ENCODE measurements at places on chromosomes 2 and 18.

DNA sequence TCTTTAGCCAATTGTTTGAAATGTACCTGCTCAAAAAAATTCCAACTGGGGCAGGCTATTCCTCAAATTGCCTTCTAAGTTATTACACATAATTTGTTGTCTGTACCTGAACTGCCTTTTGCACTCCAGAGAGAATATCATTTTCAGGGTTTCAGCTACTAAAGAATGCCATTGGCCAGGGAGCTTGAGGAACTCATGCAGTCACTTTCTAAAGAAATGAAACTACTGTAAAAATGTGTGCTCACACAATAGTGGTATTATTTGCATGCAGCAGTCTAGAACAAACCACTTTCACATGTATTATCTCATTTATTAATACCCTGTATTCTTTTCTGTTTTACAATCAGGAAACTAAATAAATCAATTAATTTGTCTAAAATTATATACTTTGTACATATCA, 152.2 kb downstream of the PID1 start:
- DNase-seq: no peak

GRCh38 chr18:69874058-69874457, 73.6 kb downstream of the CD226 start:
- no peak for DNase-seq

DNA sequence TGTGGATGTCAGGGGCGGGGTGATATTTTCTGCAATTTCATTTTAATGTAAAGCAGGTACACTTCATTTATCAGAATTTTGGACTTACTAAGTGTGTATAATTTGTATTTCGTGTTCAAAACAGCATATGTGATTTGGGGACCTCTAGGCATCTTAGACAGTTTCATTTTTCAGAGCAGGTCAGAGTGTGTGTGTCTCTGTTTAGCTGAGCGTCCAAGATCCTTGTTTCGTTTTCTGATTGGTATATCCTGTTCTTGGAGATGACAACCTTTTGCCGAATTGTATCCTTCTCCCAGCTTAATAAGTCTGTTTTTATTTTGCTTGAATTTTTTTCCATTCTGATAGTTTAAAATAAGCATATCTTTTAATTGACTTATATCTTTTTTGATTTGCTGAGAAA, 128.3 kb downstream of the KCNJ3 start:
- no peak for DNase-seq

GRCh38 chr18:44709307-44710126, 28.8 kb downstream of the SETBP1 start:
- no peak for DNase-seq

DNA sequence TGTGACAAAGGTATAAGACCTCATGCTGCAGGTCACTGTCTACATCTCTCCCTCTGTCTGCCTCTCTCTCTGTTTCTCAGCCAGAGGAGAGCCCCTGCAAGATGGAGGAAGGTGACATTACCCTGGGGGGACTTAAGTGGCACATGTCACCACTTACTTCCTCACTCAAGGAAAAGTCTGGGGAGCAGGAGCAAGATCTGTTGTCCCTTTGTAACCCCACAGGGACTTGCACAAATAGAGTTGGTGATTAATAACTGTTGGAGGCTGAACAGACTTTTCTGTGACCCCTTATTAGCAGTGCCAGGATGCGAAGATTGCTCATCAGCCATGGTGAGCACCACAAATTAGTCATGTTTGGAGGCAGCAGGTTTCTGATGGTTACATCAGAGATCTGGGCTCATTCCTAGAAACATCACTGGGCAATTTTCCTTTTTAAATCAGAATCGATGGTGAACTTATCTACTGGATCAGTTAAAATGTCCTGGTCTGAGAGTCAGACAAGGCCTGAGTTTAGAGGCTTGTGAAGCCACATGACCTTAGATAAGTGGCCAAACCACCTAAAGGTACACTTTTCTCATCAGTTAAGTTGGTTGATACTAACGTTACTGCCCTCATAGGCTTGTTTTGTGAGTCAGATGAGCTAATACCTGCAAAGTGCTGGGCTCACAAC, 81.2 kb upstream of the LTBP1 start:
- no peak for DNase-seq

- DNase-seq: no peak
Observed at GRCh38 chr18:37872562-37872961, 307.0 kb upstream of the CELF4 start.

DNA sequence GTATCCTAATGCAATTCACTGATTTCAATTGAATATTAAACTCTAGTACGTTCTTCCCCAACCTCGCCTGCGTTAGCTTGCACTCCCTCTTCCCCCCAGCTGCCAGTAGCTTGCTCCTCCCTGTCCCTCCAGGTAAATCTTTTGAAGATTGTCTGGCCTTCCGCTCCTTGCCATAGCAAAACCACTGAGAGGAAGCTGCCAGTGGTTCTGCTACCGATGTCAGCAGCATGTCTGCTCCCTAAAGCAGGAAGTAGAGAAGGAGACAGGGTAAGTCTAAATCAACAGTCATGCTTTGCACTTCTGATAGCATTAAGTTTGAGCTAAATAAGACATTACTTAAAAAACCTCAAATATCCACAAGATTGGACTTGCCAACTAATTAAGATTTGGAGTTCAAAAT, 89.1 kb downstream of the SCN2A start:
- DNase-seq: no peak

- no peak for DNase-seq
Observed at GRCh38 chr18:70645971-70646370, 357.1 kb downstream of the SOCS6 start.

- no peak for DNase-seq
Observed at GRCh38 chr18:27214831-27215230, 29.7 kb upstream of the CHST9 start.

DNA sequence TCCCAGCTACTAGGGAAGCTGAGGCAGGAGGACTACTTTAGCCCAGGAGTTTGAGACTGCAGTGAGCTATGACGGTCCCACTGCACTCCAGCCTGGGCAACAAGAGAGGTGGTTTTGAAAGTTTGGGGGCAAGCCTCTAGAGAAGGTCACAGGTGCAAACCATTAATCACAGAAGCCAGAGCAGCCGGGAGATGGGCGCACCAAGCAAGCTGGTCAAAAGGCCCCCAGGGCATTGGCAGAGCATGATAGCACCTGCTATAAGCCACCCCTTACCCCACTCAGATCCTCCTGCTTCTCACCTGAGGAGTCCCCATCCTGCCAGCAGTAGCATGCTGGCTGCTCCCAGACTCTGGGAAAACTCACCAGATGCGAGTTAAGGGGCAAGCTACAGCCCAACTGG, 116.1 kb upstream of the RAB12 start:
- no peak for DNase-seq

DNA sequence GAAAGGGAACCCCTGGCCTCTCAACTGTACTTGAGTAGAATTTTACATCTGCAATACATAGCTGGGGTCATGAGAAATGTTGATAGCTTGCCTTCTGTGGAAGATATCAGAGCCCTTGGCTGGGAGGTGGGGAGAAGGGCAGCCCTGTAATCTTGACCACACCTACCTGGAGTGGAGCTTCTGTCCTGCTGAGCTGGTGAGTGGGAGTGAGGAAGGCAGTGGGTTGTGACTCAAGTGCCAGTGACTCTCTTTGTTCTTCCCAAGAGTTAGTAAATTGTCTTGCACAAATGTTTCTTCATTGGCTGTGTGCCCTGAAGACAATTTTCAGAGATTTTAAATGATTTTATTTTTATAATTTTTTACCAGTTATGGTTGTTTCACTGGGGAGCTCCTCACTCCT, 277.3 kb downstream of the MBD5 start:
- no peak for DNase-seq

DNA sequence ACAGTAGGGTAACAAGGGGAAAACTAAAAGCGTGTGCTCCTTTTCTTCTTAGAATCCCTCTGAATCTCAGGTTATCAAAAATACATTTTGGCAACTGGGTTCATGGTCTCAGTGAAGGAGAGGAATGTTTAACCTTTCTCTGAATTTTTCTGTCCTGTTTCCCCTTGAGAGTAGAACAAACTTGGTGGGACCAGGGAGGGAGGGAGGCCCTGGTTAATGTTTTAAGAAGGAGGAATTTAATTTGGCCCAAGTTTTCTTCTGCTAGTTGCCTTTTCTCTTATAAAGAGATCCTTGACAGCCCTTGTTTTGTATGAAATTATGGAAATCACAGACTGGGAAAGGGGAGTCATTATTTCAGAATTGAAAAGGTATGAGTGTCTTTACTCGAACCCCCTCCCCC, 12.2 kb upstream of the POU3F3 start:
- no peak for DNase-seq

DNA sequence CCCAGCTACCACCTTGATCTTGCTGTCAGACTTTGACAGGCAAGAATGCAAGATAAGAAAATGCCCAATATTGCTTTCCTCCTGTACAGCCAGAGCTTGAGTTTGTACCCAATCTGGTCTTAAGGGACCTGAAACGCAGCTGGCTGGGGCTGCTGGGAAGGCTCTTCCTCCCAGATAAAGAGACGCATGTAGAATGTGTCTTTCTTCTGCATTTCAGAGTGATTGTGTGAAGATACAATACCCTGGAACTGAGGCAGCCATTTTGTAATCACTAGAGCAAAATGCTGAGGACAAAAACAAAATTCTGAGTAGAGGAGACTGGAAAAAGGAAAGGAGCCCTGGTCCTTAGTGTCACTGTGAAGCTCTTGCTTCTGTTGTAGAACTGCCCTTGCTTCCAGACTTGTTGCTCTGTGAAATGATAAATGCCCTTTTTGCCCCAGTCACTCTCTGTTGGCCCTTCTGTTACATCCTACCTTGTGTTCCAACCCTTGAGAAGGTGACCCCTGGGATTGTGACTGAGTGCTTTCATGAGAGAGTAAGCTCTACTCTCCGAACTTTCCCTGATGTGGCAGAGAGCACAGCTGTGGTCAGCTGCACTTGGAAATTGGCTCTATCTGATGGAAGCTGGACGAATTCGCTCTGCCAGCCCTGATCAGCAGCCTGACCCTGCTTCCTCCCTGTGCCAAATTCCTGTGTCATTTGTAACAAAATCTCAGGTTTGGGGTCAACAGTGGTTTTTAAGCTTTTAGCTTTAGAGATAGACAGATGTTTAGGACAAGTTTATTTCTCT, 137.4 kb upstream of the RBMS1 start:
- no peak for DNase-seq

GRCh38 chr2:188497726-188498125, 206.1 kb downstream of the GULP1 start:
- no peak for DNase-seq

DNA sequence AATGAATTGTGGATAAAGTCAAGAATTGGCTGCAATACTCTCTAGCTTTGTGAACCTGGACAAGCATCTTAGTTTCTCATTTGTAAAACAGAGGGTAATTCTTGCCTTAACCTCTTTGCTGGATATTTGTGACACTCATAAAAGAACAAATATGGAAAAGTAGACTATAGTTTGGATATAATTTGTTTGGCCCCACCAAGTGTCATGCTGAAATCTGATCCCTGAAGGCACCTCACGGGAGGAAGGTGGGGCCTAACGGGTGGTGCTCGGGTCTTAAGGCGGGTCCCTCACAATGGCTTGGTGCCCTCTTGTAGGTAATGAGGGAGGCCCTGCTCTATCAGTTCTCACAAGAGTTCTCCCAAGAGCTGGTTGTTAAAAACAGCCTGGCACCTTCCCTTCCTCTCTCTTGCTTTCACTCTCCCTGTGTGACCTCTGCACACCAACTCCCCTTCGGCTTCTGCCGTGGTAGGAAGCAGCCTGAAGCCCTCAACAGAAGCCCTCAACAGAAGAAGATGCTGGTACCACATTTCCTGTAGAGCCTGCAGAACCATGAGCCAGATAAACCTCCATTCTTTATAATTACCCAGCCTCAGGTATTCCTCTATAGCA, 37.4 kb downstream of the ARL4C start:
- no peak for DNase-seq

GRCh38 chr18:47936952-47937351, 6.5 kb upstream of the SMAD2 start:
- DNase-seq: no peak

- DNase-seq: no peak
Observed at GRCh38 chr2:120667981-120668380, 67.7 kb upstream of the GLI2 start.

- DNase-seq: peak; percentile 71
Observed at GRCh38 chr2:10709290-10709939, 12.0 kb upstream of the ATP6V1C2 start.

- DNase-seq: peak; percentile 79
Observed at GRCh38 chr2:191811807-191812602, 34.9 kb downstream of the CAVIN2 start.
